Upper lobe of right lung (tissue), 1 donor: ENCODE measurements at places on chromosomes 13 and 19.
A peak's percentile ranks its signal among the peaks of the same experiment; 100 is the strongest.

GRCh38 chr19:34145741-34146202, 26.5 kb upstream of the LSM14A start:
- no peak for DNase-seq

DNA sequence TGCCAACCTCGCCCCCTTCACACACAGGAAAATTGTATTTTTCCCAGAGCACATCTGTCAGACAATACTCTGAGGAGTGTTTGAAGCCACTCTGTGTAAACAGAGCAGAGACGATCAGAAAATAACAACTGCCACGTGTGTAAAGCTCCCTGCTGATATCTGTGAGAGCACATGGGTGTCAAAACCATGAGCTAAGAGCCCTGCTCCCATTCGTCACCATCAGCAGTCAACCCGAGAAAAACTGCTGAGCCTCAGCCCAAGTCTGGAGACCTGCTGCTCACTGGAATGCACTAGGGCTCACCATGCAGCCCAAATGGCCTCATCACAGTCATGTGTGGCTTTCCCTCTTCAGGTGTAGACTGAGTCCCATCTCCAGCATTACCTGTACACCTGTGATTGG, 304.1 kb downstream of the FGF14 start:
- DNase-seq: no peak

GRCh38 chr19:13770013-13770635, 4.1 kb upstream of the C19orf53 start:
- DNase-seq: no peak

- DNase-seq: no peak
Observed at GRCh38 chr13:26824581-26824980, 64.0 kb upstream of the GPR12 start.

GRCh38 chr19:34309368-34310138, 55.2 kb downstream of the GARRE1 start:
- no peak for DNase-seq

GRCh38 chr13:50133358-50133953, 118.2 kb downstream of the KCNRG start:
- no peak for DNase-seq

DNA sequence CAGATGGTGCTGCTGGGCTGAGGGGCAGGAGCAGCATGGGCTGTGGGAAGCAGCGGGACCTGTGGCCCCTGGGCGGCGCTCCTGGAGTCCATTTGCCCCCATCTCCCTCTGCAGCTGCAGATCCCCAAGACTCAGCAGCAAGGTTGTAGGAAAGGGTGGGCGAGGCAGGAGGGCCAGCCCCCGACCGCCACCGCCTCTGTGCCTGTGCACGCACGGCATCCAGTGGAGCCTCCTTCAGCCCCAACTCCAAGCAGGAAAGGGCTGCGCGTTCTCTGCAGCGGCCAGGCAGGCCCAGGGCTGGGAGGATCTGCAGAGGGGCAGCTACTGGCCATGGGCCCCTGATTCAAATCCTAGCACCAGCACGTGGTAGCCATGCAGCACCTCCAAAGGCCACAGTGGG, 20.8 kb downstream of the DPF1 start:
- DNase-seq: no peak

DNA sequence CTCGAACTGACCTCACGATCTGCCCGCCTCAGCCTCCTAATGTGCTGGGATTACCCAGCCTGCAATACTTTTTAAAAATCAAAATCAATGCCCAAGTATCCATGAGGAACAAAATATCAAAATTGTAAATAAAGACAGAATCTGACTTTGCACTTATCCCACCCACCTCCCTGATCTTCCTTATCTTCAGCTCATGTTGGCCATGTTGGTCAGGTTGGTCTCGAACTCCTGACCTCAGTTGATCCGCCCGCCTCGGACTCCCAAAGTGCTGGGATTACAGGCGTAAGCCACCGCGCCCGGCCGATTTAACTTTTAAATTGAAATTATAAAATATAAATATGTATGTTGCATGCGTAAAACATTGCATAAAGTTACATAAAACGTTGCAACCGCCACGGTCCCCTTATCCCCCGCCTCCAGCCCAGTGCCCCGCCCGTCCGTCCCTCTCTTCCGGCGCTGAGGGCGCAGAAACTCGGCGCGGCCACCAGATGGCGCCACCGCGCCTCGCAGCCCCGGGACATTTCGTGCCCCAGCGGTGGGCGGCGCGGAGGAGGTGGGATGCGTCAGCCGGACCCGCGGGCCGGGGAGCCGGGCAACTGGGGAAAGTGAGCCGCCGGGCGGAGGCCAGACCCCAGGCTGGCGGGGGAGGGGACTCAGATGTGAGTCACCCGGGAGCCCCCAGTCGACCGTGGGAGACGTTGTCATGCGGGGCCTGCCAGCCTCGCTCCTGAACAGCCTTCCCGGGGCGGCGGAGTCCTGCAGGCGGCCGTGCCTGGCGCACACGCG, 1.5 kb upstream of the GADD45B start:
- DNase-seq: peak; percentile 93

DNA sequence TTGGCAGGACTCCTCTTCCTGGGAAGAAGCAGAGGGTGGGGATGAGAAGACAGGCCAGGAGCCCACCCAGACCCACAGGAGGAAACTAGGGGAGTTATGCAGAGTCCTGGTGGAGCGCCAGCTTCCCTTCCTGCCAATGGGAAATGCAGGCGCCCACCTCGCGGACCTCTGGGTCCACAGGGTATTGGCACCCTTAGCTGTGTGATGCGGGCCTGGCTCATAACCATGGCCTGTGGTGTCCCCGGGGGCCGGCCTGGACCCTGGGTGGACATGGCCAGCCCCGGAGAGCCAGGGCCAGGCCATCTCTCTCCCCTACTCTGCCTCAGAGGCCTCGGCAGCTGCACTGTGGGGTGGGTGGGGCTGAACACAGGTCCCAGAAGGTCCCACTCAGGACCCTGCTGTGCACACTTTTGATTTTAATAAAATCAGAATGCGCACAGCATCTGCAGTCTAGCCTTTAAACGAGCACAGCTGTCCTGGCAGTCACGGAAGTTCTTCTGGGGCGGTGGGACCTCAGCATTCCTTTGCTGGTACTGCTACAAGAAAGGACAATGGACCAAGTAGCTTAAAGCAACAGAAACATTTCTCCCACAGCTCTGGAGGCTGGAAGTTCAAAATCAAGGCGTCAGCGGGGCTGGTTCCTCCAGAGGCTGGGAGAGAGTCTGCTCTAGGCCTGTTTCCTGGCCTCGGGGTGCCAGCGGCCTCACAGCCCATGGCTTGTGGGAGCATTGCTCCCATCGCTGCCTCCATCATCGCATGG, 1.8 kb downstream of the F10 start:
- no peak for DNase-seq

- no peak for DNase-seq
Observed at GRCh38 chr13:35881360-35881759, 249.8 kb downstream of the DCLK1 start.

- no peak for DNase-seq
Observed at GRCh38 chr13:39607876-39608275, 4.9 kb upstream of the LHFPL6 start.

GRCh38 chr19:1663852-1664251, 11.4 kb upstream of the TCF3 start:
- DNase-seq: no peak

DNA sequence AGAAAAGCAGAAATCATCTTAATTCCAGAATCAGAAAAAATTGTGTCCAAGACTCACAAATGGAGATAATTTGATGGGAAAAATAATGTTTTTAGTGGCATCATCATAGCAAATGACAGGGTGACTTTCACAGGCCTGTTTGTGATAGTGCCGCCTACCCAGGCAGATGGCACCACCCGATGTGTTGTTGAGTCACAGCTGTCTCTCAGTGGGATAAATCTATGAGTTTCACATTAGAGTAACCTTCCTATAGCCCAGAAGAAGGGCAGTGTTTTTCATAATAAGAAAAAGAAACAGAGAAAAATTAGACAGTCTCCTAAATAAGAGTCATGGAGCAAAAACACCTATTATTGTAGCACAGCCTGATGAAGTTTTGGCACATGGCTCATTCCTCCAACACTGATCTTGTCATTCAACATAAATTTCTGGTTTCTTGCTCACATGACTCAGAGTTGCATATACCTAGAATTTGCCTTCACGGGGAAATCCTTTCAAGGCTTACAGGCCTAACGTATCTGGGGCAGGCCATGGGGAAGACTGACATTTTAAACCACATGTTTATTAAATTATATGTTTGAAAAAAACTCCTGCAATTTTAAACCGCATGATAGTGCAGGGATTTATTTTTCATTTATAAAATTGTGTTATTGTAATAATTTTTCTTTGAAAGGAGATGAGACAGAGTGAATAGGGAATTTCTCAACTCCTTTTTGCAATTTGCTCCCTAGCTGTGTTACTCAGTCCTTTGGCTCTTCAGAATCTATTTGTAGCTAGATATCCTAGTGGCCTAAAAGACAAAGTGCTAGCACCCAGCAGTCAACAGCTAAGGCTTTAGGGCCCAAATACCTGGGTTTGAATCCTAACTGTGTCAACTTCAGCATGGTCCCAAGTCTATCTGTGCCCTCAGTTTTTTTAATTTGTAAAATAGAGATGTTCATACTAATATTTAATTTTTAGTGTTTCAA, 393.7 kb downstream of the NDFIP2 start:
- DNase-seq: no peak

- no peak for DNase-seq
Observed at GRCh38 chr19:46240693-46241092, 11.2 kb downstream of the IGFL1 start.

DNA sequence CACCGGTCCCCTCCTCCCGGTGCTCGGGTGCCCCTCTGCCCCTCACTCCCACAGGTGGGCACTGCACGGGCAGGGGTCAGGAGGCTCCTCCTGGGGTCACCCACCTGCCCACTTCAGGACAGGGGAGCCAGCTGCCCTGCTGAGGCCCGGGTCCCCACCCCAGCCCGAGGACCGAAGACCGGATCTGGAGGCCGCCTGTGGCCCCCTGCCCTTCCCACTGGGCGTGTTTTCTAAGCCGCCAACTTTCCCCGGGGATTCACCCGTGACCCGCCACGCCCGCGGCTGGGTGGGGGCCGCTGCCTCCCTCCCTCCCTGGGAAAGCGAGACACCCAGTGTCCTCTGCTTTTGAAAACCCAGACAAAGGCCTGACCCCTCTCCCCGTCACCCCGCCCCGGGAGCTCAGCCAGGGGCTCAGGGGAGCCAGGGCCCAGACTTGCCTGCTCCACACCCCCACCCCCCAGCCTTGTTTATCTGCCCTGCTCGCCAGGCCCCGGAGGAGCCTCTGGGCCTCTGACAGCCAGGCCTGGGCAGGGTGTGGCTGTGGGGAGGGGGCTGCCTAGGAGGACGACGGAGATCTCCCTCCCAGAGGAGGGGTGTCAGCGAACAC, 1.3 kb downstream of the PALM start:
- no peak for DNase-seq

- DNase-seq: peak; percentile 84
Observed at GRCh38 chr19:1001538-1002166, 1.4 kb downstream of the GRIN3B start.

- DNase-seq: no peak
Observed at GRCh38 chr19:1867349-1867724, 4.0 kb upstream of the KLF16 start.

DNA sequence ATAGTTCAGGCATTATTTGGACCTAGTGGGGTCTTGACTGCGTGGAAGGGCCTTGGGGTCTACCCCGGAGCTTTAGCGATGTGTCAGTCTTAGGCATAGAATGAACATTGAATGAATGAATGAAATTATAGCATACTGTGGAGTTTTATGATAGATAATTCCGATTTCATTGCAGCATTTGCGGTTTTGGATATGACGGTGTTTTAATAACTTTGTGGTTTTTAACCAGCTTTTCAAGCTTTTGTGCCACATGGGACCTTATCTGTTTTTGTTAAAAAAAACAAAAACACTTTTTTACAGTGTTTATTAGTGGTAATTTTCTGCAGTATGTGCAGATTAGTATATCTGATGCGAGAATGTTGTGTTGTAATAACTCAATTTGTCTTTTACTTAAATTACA, 696 bp downstream of the NUP58 start:
- DNase-seq: no peak

DNA sequence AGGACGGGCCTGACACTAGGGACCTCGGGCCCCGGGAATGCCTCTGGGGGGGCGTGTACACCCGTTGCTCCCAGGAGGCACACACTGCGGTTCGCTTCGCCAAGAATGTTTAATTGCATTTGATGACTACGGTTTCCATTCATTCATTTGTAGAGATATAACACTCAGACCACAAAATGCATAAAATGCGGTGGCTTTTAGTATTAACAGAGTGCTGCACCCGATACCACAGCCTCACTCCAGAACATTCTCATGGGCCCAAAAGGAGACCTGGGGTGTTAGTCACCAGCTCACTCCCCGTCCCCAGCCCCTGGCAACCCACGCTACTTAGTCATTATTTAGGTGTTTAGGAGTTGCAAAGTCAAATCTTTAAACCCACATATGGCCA, 21.8 kb downstream of the HCN2 start:
- no peak for DNase-seq

- no peak for DNase-seq
Observed at GRCh38 chr13:83220241-83220640, 662.0 kb downstream of the SLITRK1 start.

DNA sequence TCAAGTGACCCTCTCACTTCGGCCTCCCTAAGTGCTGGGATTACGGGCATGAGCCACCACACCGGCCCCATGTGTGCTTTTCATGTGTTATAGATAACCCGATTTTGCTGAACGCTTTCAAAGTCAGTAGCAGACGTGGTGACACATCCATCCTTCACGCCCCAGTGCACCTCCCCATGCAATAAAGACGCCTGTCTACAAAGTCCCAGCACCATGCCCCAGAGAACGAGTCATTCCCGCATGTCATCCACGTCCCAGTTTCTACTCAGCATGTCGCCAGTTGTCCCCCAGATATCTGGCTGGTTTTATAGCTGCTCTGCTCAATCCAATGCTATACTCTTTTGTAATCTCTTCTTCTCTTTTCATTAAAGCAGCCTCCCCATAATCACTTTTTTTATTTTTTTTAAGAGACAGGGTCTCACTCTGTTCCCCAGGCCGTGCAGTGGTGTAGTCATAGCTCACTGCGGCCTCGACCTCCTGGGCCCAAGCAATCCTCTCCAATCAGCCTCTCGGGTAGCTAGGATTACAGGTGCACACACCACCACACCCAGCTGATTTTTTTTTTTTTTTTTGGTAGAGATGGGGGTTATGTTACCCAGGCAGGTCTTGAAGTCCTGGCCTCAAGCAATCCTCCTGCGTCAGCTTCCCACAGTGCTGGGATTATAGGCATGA, 42.5 kb downstream of the DNM2 start:
- no peak for DNase-seq

- DNase-seq: no peak
Observed at GRCh38 chr19:4439243-4439642, 18.4 kb downstream of the UBXN6 start.

GRCh38 chr19:43562698-43563241, 12.6 kb downstream of the XRCC1 start:
- peak; percentile 89 for DNase-seq

DNA sequence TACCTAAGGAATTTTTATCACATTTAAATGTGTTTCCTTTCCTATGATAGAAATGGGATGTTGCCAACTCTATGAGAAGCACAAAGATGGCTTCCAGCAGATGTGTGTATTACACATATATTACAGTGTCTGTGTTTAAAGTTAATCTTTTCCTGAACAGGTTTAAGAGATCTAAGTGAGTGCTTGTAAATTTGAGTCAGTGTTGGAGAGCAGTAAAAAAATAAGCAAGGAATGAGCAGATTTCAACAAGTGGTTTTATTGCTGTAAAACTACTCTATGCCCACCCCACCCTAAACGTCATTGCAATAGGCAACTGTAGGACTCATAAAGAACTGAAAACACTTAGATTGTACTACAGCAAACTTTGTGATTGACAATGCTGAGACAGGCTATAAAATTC, 248.7 kb downstream of the KLF5 start:
- no peak for DNase-seq
